ENCODE measurements at places on chromosomes 3 and 15. TPM values are rescaled to one million over a fixed set of nuclear protein-coding genes. Genes with fewer than 3 reads are reported as not detected.

DNA sequence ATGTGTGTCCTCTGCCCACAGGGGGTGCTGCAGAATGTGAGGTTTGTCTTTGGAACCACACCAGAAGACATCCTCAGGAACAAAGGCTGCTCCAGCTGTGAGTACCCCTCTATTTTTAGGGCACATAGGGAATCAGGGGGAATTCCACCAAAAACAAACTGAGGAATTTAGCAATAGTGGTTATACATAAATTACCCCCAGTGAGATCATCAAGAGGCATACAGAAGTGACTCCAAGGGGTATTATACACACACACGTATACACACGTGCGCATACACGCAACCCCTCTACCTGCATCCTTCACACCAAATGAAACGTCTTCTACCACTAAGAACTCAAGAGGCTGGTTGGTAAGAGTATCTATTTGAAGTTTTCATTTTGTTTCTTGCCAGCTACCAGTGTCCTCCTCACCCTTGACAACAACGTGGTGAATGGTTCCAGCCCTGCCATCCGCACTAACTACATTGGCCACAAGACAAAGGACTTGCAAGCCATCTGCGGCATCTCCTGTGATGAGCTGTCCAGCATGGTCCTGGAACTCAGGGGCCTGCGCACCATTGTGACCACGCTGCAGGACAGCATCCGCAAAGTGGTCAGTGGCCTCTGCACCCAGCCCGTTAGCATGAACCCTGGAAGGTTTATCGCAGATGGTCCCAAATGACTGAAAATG, 2.9 kb downstream of the THBS1 start:
- no peak for DNase-seq

CLEC3B gene
- 297 TPM for total RNA-seq

- no peak for DNase-seq
Observed at GRCh38 chr3:62525281-62525680, 151.9 kb upstream of the FEZF2 start.

DNA sequence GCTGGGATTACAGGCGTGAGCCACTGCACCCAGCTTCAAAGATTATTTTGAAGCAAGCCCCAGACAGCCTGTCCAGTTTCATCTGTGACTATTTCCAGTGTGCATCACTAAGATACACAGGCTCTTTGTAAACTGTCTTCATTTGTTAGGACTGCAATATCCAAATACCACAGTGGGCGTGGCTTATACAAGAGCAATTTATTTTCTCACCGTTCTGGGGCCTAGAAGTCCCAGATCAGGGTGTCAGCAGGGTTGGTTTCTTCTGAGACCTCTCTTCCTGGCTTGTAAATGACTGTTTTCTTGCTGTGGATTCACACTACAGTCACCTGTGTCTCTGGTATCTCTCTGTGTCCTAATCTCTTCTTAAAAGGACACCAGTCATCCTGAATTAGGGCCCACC, 59.7 kb downstream of the RLBP1 start:
- DNase-seq: no peak

DNA sequence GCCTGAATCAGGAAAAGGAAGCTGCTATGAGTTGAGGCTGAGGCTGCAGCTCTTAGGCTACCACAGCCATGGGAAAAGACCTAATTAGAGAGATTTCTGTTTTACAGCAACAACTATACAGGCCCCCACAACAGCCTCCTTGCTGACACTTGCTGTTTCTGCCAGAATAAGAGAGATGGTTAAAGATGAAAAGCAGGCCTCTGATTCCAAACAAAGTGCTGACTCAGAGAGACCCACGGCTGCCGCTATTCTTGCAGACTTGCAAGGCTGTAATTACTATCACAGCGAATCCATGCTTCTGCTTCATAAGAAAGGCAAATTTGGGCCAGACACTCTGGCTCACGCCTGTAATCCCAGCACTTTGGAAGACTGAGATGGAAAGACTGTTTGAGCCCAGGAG, 41.8 kb downstream of the MCF2L2 start:
- DNase-seq: no peak

- no peak for DNase-seq
Observed at GRCh38 chr3:2958551-2958950, 151.6 kb downstream of the IL5RA start.

MYEF2 gene
- 12.4 TPM for total RNA-seq

GRCh38 chr3:143307613-143308183, 188.1 kb downstream of the CHST2 start:
- no peak for DNase-seq

GRCh38 chr15:59315914-59316451, 56.7 kb downstream of the MYO1E start:
- no peak for DNase-seq

DNA sequence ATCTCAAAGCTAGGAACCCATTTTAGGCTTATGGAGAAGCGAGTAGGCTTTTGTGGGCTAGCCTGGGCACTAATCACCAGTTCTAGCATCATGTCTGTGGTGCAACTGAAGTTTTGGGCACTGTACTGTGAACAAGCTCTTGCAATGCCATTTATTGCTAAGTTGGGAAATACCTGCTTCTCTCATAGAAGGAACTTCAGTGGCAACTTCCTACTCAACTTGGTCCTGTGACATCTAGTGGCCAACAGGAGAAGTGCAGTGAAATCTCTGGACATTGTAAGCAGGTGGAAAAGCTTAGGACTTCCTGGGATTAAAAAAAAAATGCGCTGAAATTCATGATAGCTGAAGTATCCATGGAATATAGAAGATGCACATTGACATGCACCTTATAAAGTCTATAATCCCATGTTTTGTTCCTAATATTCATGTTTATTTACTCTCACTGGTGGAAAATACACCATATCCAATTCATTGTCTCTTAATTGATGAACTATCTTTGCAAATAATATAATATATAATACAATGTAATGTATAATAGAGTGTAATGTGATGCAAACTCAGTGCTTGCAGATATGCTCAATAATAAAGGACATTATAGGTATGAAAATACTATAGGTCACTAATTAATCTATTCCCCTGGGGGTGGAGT, 6.5 kb upstream of the ALDH1A3 start:
- peak; percentile 60 for DNase-seq

DNA sequence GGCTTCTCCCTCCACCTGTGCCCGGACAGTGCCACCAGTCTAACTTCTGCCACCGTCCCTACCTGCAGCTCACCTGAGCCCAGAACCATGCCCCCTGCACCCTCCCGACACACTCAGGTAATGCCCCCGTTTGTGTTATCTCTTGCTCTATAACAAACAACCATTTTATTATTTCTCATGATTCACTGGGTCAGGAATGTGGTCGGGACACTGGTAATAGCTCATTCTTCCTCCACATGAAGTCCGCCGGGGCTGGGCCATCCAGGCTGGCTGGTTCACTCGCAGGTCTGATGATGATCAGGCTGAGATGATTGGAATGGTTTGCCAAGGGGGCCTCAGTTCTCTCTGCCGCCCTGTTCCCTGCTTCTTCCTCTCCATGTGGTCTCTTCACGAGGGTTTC, 20.3 kb upstream of the NR2E3 start:
- DNase-seq: no peak

DNA sequence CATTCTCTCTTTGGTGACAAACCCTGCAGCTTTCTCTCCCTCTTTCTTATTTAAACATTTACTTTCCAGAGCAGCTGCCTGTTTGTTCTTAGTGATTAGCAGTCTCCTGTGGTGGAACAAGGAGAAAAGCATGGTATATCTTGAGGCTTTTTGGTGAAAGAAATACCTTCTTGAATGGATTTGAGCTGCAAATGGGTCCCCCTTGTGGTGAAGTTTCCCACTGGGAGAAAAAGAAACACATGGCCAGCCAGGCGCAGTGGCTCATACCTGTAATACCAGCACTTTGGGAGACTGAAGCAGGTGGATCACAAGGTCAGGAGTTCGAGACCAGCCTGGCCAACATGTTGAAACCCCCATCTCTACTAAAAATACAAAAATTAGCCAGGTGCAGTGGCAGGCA, 48.3 kb upstream of the ACP3 start:
- DNase-seq: no peak

DNA sequence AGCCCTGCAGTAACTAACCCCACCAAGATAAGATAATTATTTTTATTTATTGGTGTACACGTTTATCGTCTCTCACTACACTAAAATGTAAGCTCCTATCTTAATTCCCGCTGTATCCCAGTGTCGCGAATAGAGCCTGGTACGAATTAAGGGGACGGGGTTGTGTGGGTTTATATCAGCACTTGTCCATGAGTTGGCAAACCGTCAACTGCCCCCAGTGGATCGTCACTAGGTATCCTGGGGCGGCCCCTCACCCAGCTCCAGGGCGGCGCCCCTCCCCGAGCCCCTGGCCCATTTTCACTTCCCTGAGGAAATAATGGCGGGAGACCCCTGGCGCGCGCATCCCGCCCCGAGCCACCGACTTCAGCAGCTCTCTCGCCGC, 465 bp downstream of the RUVBL1 start:
- DNase-seq: no peak

DNA sequence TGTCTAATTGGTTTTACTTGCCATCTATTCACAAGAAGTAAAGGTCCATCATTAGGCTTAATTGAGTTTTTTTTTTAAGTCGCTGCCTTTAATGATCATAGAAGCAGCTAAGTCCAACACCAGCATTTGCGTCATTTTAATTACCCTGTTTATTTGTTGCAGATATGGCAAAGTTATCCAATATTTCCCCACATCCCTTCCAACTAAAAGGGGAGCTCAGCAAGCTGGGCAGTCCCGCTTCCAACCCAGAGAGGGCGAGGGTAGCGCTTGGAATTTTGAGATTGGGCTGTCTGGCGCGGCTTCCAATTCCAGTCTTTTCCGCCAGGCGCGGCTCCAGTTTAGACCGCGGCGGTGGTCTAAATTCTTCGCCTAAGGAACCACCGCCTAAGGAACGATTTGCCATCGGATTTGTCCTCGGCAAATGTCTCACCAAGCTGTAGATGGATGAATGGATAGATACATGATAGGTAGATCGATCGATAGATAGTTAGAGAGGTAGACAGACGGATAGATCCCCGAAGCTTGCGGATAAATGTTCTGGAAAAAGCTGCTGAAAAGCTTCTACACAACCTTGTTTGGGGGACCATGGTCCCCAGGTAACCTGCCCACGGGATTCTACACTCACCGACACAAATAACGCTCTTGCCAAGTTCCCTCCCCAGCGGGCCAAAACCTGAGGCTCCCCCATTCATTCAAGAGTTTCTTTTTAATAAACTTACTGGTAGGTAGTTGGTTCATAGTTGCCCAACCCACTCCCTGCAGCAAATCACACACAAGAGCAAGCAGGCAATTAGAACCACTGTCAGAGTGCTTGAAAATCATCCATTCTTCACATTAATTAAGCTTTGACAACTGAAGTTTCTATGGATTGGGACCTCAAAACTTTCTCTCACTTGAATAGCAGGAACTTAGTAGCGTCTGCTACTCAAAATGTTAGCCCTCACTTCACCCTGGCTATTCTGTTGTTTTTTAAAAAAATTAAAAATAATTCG, 49.1 kb downstream of the ZIC4 start:
- DNase-seq: no peak

TIGIT gene
- total RNA-seq: 1.8 TPM

DNA sequence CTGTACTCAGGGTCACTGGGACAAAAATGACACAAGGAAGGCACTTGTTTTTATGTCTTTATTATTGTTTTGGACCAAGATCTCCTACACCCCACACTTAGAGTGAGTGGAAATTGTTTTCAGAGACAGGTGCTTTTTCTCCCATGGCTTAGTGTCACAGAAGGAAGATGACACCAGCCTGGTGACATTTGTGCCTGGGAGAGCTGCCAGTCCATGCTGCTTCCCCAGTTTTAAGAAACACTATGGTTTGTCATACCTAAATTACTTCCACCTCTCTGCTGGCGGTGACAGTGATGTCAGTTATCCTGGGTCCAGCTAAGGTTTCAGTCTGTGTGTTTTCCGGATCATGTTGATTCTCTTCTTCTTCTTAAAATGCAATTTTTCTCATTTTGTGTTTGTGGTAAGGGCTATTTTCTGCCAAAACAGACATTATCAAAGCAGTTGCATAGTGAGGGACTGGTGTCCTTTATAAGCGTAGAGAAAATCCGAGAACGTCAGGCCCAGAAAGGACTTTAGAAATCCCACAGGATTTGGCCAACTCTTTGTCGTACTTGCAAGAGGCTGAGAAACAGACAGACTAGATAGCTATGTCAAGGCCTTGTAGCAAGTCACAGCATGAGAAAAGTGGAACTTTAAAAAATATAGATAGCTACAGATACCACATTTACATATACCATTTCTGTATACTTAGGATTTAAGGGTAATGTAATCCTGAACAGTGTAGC, 149.5 kb downstream of the TP63 start:
- no peak for DNase-seq

- DNase-seq: no peak
Observed at GRCh38 chr15:93932164-93932776, 299.1 kb upstream of the MCTP2 start.

GRCh38 chr3:10667269-10667668, 148.8 kb upstream of the SLC6A11 start:
- no peak for DNase-seq

GOLGA6B gene
- total RNA-seq: not detected

DNA sequence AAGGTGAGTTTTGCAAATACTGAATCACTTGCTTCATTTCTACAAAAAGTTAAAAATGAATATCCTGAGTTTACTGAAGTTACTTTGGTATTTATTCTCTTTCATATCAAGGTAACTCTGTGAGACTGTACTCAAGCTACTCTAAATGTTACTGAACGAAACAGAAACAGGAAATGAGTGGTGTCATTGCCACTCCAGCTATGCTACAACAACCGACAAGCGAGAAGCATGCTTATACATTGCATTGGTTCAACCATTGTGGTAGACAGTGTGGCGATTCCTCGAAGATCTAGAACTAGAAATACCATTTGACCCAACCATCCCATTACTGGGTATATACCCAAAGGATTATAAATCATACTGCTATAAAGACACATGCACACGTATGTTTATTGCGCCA, 313.2 kb upstream of the THBS1 start:
- DNase-seq: no peak

- no peak for DNase-seq
Observed at GRCh38 chr3:41652931-41653330, 309.0 kb downstream of the ULK4 start.

DNA sequence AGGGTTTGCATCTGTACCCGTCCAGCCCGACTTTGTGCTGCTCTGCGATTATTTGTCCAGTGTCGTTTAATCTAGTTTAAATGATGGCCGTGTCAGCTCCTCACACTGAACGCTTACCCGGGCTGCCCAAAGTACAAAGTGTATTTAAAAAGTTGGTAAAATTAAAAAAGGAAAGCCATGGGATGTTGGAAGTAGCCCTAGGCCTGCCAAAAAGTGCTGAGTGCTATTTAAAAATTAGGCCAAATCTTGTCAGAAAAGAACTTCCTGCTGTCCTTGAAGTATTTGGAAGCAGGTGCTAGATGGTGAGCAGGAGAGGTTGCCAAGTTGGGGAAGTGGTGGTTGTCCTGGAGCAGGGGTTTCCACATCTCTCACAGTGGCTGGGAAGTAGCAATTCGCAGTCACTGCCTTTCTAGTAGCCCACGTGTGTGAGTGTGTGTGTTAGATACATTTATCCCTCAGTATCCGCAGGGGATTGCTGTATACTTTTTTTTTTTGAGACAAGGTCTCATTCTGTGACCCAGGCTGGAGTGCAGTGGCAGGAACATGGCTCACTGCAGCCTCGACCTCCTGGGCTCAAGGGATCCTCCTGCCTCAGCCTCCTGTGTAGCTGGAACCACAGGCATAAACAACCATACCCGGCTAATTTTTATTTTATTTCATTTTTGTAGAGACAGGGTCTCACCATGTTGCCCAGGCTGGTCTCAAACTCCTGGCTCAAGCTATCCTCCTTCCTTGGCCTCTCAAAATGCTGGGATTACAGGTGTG, 664 bp downstream of the PPCDC start:
- DNase-seq: no peak

GRCh38 chr15:27438403-27439375, 467.7 kb downstream of the GABRG3 start:
- no peak for DNase-seq

Data from omental fat pad (tissue), 4 donors.